ENCODE measurements at places on chromosomes 1 and 21.
A peak's percentile ranks its signal among the peaks of the same experiment; 100 is the strongest.

DNA sequence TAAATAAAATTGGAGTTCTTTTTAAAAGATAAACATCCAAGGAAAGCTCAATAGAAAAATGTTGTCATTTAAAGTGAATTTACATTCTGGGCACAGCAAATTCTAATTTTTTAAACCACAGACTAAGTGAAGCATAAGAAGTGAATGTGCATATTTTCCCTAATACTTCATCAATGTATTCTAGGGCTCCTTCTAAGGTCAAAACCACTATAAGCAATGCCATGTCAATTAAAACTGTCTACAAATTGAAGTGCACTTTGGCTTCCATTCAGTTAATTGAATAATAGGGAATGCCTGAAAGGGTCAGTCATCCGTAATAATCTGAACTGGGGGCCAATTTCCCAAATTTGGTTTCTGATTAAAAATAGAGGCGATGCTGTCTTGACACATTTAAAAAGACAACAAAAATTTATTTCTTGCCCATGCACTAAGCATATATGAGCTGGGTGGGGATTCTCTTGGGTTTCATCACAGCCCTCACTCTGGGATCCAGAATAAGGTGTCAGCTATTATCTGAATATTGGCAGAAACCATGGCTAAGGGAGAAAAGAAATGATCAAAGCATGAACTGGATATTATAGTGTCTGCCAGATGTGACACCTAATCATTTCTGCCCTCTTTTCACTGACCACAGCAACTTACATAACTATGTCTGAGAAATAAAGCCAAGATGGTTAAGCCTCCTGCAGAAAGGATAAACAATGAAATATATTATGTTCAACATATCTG, 660.6 kb upstream of the B3GALT2 start:
- DNase-seq, result no peak

DNA sequence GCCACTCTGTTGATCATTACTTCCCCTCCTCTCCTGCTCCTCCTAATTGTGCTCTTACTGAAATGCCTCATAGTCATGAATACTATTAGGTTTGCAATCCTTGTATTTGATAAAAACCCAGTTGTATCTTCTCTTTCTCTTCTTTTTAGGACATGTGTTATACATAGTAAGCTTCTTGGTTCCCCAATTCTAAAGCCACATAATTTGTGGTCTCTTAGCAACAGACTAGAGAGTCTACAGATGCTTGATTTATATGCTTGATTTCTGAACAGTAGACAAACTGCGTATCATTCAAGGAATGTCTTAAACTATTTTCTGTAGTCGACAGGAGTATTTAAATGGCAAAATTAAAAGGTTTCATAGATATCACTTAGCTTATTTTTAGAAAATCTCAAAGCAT, 1598.9 kb downstream of the PLA2G4A start:
- DNase-seq, result no peak

- no peak for DNase-seq
These were observed 12.8 kb upstream of the TRIM63 start for GRCh38 chr1:26079960-26080814.

DNA sequence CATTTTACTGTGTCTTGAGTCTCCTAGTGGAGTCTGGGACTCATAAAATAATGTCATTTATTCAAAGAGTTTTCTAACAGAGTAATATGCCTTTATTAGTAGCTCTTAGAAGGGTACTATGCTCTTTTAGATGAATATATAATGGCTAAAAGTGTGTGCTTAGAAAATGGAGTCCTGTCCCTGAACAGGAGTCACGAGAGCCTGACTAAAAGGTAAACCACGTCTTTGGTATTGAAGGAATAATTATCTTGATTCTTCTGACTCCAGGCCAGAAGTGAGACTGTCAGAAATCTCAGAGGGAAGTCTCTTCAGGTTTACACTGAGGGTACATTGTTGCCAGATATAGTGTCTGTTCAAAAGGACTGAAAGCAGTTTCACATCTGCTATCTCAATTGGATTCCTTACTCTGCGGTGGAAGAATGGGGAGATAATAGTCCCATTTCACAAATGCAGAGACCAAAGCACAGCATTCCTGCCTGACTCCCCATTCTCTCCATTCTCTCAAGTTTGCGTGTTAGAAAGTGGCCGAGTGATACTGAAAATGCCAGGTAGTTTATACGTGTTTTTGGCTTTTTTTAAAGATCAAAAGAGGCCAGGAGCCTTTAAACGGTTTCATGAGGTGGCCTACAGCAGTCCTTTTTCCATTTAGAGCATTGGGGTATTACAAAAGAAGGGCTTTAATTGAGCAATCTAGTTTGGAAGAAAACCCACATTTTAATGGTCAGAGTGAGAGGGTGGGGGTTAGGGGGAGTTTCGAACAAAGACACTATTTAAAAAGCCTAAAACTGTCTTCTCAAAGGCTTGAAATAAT, 176.6 kb downstream of the VPS13D start:
- DNase-seq, result no peak

GRCh38 chr1:6991266-6991665, 206.0 kb downstream of the CAMTA1 start:
- DNase-seq, result peak; percentile 17

DNA sequence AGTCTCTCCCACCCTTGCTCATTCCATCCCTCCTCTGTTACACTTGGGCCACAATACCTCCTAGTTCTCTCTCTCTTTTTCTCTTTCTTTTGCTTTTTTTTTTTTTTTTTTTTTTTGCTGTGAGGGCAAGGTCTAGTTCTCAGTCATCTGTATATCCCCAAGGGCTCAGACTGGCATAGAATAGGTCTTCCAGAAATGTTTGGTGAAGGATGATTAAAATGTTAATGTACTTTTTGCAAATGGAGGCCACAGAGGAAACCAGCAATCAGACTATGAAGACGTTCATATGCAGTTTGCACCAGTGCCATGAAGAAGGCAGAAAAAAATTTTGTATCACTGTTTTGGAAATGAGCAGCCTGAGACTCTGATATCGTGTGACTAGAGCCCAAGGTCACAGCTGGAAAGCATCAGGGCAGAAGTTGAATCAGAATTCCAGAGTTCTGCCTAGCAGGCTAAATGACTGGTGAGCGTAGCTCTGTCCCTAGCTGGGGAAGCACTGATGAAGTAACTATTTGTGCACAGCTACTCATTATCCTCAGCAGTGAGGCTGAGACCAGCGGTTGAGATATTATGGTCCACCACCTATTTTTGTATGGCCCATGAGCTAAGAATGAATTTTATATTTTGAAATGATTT, 186.5 kb downstream of the TGFBR3 start:
- DNase-seq, result peak; percentile 68

DNA sequence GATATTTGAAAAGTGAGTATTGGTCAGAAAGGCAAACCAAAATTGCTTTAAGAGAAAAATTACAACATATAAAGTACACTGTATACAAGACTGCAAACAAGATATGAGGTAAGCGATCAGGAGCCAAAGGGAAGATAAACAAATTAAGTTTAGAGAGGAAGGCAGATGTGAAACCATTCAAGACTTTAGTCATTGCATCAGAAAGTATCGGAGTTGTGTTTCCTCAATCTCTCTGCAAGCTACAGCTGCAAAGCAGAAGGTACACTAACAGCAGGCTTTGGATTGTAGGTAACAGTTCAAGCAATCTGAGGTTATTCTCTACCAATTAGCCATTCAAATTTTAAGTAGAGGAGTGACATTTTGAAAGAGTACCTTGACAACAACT, 21.3 kb upstream of the TLCD4 start:
- DNase-seq, result no peak

DNA sequence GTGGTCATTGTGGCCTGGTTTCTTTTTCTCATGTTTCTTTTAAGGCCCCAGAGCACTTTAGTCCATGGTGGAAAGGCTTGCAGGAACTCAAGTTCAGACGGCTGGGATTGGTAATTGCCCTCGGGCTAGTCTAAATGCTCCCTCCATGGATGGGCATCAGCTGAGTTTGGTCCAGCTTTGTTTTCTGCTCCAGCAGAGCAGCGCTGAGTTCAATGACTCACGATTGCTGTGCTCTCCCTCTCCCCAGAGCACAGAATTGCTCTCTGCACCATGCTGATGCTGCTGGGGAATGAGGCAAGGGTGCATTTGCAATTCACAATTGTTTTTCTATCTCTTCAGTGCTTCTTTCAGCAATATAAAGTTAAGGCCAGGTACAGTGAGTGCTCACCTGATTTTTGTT, 1.8 kb upstream of the OR2T6 start:
- no peak for DNase-seq

- DNase-seq, result no peak
These were observed 314.3 kb downstream of the HHIPL2 start for GRCh38 chr1:222233444-222234158.

DNA sequence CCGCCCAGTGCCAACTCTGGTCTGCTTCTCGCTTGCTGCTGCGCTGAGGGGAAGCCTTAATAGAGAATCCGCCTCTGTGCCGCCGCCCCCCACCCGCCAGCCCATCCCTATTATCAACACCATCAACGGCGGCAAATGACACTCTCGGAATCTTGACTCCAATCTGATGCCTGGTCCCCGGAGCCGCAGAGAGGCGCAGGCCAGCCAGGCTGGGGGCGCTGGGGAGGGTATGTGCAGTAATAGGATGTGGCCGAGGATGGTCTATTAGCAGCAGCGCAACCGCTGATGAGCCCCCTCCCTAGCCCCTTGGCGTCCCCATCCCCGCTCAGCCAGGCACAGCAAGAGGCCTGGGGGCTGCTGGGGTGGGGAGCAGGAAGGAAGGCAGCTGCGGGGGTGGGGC, 15.1 kb upstream of the DMBX1 start:
- no peak for DNase-seq

- no peak for DNase-seq
These were observed 3.4 kb downstream of the RUNX3 start for GRCh38 chr1:24926563-24927249.

DNA sequence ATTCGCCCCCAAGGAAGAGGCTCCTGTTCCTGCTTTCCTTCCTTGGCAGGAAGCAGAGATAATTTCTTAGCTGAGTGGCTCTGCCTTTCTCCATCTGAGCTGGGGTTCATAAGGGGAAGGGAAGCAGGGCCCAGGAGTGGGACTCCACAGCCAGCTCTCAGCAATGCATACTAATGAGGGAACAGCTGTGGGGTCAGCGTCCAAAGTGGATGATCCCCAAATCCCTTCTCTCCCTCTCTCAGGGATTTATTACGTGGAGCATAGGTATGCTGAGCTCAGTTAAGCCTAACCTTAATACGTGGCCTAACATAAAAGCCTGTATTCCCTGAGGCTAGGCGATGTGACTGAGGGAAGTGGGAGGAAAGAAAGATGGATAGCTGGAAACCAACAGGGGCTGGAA, 87.3 kb upstream of the CTTNBP2NL start:
- DNase-seq, result no peak

DNA sequence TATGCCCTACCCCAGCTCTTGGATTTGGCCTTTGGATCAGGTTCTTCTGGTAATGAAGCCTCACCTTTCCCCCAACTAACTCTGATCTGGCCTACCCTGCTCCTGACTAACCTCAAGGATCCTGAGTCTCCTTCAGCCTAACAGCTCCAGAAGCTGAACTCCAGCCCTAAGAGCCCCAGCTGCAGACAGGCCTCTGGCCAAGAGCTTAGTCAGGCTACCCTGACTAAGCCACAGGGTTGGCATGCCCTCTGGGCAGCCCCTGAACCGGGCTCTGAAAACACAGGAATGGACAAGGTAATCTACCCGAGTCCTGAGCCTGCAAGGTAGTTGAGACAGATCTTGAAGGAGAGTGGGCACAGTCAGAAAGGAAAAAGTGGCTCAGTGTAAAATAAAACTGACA, 29.4 kb downstream of the COA7 start:
- DNase-seq, result no peak

DNA sequence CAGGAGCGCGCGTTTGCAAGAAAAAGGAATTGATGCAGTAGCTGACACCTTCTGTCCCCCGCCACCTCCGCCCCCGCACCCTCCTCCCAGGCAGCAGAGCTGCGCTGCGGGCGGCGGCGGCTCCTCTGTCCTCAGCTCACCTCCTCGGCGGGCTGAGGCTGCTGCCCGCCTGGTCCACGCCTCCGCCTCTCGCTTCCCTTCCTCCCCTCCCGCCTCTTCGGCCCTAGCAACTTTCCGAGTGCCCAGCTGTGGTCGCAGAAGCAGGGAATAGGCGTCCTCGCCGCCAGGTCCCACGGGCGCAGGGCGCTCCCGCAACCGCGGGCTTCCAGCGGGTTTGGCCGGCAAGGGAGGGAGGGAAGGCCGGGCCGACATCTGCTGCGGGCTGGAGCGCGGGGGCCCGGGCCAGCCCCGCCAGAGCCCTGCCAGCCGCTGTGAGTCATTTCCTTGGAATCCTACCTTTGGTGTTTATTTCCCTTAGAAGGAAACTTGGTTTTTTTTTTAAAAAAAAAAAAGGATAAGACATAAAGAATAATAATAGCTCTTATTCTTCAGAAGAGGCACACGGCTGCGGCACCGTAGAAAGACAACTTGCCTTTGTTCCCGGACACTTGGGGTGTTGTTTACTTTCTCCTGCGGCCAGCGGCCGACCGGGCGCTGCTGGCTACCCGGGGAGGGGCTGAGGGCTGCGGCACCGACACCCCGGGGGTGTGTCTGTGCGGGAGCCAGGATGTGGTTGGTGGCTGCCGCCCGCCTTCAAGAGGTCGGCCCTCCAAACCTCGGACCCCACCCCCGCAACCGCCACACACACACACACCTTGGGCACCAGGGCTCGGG, 1.1 kb downstream of the SERTAD4 start:
- DNase-seq, result no peak

- no peak for DNase-seq
These were observed 19.7 kb upstream of the CAPZB start for GRCh38 chr1:19504796-19505692.

DNA sequence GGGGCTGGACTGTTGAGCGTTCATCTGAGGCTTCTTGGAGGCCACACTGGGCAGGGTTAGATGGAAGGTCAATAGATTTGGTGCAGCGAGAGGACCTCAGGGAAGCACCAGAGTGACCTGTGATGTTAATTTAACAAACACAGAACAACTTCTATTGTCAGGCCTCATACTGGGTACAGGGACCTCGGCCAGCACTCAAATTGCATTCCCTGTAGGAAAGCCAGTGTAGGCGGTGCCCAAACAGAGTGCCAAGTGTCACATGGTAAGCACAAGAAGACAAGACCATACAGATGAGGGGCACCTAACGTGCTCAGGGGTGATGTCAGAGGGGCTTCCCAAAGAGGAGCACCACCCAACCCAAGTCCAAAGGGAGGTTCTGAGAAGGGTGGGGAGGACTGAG, 1.3 kb downstream of the TMEM269 start:
- DNase-seq, result no peak

DNA sequence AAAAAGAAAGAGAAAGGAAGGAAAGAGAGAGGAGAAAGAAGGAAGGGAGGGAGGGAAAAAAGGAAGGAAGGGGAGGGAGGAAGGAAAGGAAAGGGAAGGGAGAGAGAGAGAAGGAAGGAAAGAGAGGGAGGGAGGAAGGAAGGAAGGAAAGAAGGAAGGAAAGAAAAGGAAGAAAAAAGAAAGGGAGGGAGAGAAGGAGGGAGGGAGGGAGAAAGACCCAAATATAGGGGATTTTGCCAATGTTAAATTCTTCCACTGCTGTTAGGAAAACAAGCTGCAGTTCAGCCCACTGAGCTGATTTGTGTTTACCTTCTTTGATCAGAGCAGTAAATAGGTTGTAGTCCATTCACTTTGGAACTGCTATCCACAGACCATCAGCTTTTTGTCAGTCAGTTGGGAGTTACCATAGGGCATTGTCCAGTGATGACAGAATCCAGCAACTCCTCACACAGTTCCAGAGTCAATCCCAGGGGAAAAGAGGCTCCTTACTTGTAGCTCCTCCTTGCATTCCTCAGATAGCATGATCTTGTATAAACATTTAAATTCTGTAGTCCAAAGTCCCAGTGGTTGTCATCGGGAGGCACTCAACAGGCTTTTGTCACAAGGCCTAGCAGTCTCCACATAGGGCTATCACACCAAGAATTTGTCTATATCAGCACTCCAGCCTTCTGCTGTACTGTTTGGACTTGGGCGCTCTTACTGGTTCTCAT, 13.5 kb upstream of the PPP1R8 start:
- peak; percentile 69 for DNase-seq

All from AG04449 (cell line).